ENCODE measurements at places on chromosomes 11 and 22.

- peak; percentile 64 for DNase-seq
Observed at GRCh38 chr11:34915136-34916014, 804 bp downstream of the APIP start.

DNA sequence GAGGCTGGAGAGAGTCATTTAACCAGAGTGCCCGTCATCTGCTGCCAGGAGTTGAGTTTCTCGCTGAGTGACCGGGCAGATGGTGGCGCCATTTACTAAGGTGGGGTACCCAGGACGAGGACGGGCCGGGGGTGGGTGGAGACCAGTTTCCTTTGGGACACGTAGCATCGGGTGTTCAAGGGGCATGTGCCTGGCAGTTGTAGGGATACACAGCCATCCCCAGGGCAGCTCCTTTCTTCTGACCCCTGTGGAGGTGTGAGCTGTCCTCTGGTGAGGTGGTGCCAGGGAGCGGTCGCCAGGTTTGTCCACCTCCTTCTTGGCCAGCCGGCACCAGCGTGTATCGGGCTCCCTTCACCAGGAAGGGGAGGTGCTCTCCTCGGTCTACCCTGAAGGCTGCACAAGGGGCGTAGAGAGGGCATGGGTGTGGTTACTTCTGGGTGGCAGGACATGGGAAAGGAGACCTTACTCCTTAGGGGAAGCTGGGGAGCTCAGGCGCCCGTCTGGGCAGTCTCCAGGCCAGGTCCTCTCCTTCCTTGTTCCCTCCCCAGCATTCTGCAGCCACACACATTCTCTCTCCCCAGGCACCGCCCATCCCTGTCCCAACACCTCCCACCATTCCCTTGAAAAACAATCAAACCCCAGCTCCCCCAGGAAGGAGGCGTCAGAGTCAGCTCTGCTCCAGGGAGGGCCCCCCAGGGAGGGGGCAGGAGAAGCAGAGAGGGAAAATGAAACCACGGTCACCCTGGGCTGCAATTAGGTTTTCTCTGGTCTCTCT, 10.3 kb upstream of the MB start:
- peak; percentile 94 for DNase-seq

GRCh38 chr11:73784734-73785133, 2.9 kb upstream of the MRPL48 start:
- DNase-seq: no peak

GRCh38 chr22:36022162-36022561, 6.5 kb downstream of the RBFOX2 start:
- DNase-seq: peak; percentile 74

DNA sequence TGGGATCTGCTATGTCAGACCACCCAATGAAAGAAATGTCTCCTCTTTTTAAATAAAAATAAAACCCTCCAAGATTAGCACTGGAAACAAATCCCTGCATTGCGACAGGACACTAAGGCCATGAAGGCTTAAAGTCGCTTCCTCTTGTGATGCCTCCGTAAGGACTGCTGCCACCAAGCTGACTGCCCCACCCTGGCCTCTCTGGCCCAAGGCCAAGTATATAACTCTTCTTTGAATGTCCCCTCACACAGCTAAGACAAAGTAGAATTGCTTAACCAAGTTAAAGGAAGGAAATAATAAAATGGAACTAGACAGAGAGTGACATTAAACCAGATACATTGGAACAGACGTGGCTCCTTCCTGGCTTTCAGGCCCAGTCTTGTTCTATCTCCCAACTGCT, 7.5 kb upstream of the NRGN start:
- no peak for DNase-seq

DNA sequence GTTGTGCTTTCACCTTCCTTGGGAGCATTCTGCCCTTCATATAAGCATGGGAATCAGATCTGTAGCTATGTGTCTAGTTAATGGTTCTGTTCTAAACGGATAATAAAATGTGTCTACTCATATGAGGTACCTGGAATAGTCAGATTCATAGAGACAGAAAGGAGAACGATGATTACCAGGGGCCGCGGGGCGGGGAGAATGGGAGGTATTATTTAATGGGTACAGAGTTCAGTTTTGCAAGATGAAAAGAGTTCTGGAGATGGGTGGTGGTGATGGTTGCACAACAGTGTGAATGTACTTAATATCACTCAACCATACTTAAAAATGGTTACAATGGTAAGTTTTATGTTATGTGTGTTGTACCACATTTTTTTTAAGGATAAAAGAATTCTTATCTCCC, 10.0 kb upstream of the ABCC8 start:
- DNase-seq: no peak

- DNase-seq: no peak
Observed at GRCh38 chr11:32069361-32070058, 21.4 kb upstream of the RCN1 start.

DNA sequence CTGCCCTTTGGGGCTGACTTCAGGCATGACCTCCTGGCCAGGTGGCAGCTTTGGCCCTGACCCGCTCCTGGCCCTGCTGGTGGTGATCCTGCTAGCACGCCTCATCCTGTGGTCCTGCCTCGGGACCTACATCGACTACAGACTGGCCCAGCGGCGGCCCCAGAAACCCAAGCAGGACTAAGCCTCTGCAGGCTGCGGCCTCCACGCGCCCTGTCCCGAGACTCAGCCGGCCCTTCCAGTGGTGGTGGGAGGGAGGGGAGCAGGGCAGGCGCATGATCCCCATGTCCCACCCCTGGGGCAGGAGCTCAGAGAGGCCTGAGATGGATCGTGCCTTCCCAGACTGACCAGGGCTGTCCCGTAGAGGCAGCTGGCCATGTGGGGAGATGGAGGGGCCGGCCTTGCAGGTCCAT, 2.1 kb downstream of the SMIM38 start:
- no peak for DNase-seq

DNA sequence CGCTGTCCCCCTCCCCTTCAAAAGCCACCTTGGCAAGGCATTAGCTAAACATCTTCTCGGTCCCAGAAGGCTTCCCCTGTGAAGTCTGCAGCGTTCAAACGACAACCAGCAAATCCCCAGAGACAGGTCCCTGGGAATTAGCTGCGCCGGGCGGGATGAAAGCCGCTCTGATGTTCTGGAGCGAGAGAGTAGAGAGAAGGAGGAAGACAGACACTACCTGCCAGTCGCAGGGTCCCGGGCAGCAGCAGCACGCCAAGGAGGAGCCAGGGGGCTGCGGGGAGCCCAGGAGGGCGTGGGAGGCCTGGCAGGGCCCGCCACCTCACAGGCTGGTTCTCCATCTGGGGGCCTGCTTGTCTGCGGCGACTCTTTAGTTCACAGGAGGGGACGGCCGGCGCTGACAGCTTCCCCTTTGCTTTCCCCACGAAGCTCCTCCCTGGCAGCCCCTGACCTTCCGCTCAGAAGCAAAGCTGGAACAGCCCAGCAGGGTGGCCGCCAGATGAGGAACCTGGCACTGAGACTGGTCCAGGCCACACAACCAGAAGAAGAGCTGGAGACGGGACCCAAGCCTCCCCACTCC, at the start of gene NFAM1:
NFAM1 (minus strand) TSS at position 384 of the 577 bp plus-strand sequence; CDS start at position 338, 46 bp downstream.
- no peak for DNase-seq

DNA sequence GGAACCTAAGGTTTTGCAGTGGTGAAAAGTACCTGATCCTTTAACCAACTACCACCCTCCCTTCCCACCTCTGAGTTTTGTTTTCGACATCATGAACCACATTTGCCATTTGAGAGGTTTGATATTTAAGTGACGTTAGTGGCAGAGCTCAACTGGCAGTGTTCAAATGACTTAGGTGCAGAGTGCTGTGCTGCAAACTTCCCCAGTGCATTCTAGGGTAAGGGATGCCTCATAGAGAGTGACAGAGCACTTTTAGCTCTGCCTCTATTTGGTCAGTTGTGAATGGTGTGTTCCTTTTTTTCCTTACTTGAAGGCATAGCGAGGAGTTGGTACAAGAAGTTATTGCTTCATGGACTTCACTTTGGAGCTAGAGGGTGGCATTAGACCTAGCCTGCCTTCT, 9.4 kb downstream of the BMAL1 start:
- DNase-seq: no peak

DNA sequence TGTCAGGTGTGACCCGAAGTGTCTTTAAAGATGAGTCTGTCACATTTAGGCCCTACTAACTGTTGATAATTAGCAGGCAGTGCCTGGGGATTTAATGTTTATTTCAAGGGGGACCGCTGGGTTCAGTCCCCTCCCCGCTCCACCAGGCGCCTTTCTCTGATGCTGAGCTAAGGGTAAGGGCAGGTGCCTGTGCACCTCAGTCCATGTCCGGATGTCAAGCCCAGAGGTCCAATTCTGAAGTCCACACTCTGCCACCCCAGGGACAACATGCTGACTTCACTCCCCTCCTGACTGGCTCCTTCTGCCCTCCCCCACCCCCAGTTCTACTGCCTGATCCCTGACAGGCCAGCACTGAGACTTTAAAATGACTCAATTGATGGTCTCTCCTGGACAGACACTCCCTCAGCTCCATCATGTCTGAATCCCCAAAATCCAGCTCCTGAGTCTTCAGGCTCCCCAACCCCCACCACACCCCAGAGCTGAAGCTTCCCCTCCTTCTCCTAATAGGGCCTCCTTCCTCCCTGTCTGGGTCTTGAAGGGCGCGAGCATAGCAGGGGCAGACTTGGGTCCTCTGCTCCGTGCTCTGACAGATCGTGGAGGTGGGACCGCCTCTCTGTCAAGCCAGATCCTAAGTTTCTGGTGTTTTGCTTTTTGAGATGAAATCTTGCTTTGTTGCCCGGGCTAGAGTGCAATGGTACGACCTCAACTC, 49.8 kb upstream of the ANO1 start:
- DNase-seq: no peak

Measured in fibroblast of villous mesenchyme (primary cell).